ENCODE measurements at places on chromosomes 12 and 14.
A peak's percentile ranks its signal among the peaks of the same experiment; 100 is the strongest.

- DNase-seq: no peak
These were observed 490.9 kb upstream of the TBX3 start for GRCh38 chr12:115174920-115175319.

GRCh38 chr12:101230547-101230946 lies 20.5 kb upstream of the SLC5A8 start:
- no peak for DNase-seq

DNA sequence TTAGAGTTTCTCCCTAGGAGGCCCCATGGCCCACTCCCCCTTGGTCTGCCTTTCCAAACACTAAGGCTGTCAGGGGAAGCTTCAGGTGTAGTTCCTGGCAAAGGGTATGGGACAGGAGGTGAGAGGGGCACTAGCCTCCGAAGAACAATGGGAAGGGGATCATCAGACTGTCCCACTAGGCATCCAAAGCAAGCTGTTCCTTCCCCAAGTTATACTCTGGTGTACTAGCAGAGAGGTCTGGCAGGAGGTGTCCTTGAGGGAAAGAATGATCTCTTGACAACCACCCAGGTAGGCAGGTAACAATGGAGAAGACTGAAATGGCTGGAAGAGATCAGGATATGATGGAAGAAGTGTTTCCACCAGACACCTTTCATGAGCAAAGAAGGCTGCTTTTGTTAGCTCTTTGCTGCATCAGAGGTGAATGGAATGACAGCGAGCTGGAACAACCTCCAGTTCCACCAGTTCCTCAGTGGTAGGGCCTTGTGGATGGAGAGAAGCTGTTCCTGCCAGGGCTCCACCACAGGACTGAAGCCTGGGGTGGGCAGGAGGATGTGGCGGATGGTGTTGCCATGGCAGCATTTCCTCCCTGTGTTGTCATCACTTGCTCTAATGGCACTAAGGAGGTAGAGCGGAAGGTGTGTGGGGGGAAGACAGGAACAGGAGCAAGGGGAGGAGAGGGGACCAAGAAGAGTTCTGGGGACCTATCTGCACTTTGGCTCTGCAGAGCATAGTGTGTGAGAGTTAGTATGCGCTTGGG lies 2.3 kb upstream of the AGAP2 start:
- DNase-seq: peak; percentile 69

DNA sequence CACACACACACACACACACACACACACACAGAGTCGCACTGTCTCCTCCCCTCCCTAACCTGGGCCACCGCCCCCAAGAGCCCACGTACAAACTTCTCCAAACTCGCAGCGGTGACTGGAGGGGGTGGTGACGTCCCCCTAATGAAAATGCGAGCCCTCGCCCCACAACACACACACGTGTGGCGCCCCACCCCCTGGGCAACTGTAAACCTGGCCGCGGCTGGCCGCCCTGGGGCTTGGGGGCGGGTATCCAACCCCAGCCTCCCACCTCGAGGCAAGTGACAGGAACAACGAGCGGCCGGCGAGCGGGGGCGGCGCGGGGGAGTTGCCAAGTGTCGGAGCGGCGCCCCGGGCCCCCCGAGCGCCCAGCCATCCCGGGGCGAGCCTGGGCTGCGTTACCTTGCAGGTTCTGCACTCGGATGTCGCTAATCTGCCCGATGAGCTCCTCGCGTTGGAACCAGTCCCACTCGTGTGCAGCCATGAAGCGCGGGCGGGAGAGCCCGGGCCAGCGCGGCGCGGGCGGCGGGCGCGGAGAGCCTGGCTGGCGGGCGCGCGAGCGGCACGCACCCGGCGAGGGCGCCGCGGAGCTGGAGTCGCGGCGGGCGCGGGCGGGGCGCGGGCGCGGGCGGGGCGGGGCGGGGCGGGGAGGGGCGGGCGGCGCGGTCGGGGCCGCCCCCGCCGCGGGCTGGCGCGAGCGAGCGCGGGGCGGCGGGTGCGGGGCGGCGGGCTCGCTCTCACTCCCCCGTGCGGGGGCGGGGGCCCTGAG lies at the start of gene CLMN:
Gene CLMN, minus strand, starts transcription at position 597 of the 766 bp plus-strand sequence. Its CDS starts 116 bp downstream, at position 481.
- peak; percentile 8 for DNase-seq

DNA sequence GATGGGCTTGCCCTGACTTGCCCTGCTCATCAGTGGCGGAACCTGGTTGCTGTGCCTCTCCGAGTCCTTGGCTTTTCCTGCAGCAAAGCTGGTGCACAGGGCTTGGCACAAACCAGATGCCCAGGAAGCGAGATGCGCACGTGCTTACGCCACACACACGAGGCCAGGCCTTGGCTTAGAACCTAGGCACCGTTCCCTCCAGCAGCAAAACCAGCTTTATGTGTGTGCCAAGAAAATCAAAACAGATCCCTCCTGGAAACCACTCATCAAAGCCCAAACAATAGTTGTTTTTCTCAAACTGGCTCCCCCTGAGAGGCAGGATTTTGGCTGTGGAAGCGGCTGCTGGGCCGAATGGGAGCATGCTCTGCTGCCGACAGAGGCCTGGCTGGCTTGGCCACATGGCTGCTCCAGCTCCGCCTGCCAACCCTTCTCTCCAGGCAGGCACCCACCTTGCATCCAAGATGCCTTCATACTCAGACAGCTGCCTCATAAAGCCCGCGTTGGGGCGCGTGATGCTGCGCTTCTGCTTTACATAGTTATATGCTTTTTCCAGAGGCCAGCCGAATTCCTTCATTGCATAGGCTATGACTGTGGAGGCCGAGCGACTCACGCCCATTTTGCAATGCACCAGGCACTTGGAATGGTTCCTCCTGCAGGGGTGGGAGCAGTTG lies 58.7 kb downstream of the SSH1 start:
- DNase-seq: no peak

- DNase-seq: no peak
These were observed 473.4 kb upstream of the LMO3 start for GRCh38 chr12:17079251-17079909.

DNA sequence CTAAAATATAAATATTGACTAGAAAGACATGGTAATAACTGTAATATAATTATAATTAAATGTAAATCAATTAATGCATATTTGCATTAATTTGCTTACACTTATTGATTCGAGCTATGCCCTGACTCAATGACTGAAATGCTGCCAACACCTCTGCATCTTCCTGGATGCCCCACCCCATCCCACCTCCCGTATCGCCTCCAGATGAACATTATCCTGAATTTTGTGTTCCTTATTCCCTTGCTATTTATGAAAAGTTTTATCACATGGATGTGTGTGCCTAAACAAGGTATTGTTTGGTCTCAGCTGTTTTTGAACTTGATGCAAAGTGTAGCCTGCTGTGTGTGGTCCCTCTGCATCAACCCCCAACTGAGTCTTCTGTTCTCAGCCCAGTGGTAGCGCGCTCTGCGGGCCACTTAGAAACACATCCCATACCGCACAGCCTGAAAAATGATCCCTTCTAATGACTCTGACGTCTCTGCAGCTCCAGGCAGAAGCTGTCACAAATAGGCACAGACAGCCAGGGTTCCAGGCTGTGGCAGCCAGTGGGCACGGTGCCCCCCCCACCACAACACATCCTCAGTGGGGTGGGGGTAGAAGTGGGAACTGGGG lies 96.5 kb downstream of the PRMT8 start:
- no peak for DNase-seq

GRCh38 chr14:65849091-65849490 lies 436.6 kb downstream of the FUT8 start:
- no peak for DNase-seq

All from stimulated activated CD8-positive, alpha-beta memory T cell treated with anti-CD3 and anti-CD28 coated beads, Interleukin-7, amount 100 ng/mL, for 4 hours (primary cell).